ENCODE measurements at places on chromosomes 4 and X.

DNA sequence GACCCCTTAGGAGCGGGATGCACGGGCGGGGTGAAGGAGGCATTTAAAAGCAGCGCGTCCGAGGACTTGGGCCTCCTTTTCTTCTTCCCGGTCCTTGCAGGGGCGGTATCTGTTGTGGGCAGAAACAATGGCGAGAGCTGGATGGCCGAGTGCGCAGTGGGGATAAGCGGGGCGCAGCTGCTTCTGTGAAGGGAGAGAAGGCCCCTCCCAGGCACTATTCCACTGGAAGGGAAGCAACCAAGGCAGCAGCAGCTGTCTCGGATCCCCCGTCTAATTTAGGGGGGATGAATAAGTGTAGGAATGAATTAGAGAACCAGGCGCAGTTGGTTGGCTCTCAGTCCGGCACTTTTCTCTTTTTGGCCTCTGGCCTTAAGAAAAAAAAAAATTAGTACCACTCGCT lies 995 bp downstream of the SMARCA5 start:
- DNase-seq: peak; percentile 53

DNA sequence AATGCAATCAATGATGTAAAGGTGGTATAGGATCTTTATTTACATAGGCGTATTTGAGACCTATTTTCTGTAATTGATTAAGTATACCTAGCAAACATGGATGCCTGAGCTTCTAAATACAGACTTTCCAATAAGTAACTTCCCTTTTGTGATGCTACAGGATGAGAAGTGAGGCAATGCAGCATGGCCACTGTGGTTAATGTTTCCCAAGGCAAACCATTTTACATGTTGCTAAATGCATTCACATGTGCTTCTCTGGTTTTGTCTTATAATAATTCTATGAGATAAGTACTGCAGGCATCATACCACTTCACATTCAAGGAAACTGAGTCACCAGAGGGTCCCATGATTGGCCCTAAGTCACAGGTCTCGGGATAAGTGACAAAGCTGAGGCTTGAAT lies 35.7 kb upstream of the NKX3-2 start:
- no peak for DNase-seq

DNA sequence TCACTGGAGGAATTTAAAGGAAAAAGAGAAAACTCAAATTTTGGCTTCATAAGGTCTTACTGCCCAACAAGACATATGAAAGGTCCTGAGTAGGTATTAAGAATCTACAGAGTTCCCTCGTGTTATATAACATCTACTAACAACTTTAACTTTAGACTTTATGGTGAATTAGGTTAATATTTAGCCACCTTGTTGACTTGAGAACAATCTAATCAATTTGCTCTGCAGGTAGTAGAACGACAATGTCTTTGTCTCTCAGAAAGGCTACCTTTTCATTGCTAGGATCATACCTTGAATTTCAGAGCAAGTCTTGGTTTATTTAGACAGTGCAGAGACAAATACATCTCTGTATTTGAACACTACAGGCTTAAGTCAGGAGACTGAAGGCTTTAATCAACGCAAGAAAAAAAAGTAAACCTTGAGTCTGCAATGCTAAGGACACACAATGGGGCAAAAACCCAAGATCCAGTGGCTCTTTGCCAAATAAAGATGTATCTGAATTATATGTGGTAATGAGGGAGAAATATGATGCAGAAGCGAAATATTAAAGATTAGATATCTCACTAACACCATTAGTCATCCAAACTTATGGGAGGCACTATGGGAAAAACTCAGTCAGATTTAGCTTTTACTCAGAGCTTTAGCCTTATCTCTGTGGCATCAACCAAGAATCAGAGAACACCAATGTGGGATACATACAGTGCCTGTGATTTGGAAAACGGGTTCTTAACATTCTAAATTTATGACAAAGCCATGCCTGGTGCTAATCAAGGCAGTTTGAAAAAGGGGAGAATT lies 93.6 kb upstream of the FTHL17 start:
- DNase-seq: no peak

DNA sequence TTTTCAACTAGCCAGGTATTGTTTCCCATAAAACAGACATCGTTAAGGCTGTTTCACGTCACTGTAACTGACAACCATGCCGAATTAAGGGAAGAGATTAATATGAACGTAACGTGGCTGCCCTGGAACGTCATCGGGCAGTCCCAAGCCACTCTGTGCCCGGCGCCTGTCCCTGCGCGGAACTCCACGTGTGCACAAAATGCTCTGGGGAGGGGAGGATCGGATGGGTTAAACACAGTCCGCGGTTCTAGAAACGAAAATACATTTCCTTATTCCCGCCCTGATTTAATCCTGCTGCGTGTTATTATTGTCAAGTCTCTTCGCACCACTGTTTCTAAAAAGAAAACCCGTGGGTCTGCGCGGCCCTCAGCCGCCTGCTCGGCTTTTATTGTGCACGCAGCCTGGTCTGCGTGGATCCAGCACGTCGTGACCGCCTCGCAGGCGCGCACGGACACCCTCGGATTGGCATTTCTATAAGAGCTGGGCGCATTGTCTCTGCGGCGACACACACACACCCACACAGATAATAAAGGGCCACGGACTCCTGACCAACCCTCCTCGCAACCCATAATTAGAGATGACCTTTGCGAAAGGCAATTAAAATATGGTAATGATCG lies 69.6 kb upstream of the BCOR start:
- DNase-seq: no peak

- no peak for DNase-seq
These were observed 99.4 kb upstream of the IL1RAPL1 start for GRCh38 chrX:28487818-28488217.

- DNase-seq: no peak
These were observed 6.2 kb downstream of the NCAPG start for GRCh38 chr4:17817027-17817426.

DNA sequence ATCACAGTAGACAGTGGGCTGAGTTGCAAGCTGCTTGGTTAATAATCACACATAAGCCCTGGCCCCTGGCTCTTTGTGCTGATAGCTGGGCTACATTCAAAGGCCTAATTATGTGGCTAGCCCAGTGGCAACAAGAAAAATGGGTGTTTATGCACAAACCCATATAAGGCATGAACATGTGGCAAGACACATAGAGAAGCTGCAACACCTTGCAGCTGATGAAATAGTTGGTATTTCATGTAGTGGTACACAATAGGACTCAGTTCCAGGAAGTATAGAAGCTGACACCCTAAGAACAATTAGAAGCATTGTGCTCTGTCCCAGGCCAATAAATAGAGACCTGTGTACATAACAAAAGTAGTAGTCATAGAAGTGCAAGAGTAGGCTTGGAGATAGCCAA lies 14.6 kb upstream of the ZNF630 start:
- no peak for DNase-seq

DNA sequence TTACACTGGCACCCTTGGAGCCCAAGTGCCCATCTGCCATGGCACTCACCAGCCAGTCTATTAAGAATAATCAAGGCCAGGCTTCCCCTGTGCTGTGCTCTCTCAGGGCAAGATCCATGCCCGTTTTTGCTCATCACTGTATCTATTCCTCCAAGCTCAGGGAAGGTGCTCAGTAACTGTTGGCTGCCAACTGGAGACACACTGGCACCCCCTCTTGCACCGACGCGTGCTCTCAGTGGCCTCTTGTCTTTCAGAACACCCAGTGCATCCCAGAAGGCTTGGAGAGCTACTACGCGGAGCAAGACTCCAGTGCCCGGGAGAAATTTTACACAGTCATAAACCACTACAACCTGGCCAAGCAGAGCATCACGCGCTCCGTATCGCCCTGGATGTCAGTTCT lies 30.1 kb downstream of the NSG1 start:
- no peak for DNase-seq

DNA sequence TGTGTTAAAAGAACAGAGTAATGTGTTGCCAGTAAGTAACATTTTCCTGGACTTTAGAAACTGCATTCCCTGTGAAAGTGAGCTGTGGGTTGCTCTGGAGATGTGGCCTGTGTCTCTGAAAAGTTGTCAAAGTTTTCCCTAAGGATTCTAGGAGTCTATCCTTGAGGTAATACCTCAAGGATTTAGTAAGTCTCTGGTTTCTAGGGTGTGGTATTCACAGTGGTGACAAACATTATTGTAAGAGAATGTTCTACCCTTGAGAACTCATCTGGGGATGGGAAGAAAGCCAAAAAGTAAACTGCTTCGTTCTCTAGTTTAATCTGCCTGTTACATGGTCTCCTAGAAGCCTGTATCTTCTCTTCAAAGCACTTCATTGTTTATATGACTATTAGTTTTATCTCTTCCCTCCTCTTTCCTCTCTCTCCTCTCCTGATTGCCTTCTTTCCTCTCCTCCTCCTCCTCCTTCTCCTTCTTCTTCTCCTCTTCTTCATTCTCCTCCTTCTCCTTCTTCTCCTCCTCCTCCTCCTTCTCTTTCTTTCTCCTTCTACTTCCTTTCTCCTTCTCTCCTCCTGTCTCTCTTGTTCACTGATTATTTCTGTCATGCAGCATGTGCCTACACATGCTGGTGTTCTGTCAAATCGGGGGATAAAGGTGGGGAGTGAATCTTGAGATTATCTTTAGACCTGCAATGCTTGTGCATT lies 321.3 kb downstream of the PTTG2 start:
- DNase-seq: no peak

GRCh38 chr4:128323401-128323800 lies 35.8 kb upstream of the PGRMC2 start:
- no peak for DNase-seq

DNA sequence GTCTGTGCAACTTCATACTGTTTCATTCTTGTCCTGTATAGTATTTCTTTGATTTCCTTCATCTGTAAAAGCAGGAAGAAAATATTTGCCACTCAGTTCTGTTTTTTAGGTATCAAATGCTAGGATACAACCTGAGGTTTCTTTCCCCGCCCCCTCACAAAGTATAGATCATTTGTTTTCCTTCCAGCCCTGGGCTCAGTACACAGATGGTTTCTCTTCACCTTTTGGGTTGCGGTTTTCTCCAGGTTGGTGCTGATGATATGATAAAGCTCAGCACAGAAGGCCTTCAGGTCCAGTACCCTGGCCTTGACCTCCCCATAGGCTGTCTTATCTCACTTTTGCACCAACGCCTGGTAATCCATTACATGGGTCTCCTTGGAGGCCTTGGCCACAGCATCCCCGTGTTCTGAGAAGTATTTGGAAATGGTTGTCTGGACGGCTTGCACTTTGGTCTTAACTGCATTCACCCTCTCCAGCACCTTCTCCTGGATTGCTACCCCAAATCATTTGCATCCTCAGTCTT lies 35.2 kb downstream of the PTTG2 start:
- no peak for DNase-seq

GRCh38 chr4:144906181-144906925 lies 191.6 kb downstream of the ANAPC10 start:
- DNase-seq: no peak

- no peak for DNase-seq
These were observed 258.3 kb downstream of the FRMPD4 start for GRCh38 chrX:12396584-12396983.

- DNase-seq: no peak
These were observed 334.5 kb upstream of the SLC7A11 start for GRCh38 chr4:138576684-138577083.

GRCh38 chr4:108972613-108973283 lies 209.9 kb upstream of the ETNPPL start:
- no peak for DNase-seq

GRCh38 chr4:166146806-166147540 lies 273.9 kb downstream of the TLL1 start:
- DNase-seq: no peak

DNA sequence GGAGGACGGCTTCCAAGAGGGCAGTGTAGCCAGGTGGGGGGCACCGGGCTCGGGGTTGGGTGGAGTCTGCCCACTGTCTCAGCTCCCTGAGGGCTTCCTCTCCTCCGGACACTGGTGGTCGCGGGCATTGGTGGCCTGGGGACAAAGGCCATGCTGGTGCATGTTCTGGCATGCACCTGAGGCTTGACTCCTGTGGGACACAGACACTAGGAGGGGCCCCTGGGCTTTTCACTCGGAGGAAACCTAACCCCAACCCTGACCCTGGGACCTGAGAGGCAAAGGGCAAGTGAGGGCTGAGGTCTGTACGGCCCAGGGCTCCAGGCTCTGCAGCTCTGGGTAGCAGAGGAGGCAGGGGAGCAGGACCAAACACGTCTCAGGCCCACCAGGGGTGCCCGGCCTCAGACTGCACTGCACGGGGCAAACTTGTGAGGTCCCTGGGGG lies 22.3 kb upstream of the FGFR3 start:
- no peak for DNase-seq

GRCh38 chrX:26670521-26670920 lies 454.6 kb downstream of the MAGEB5 start:
- no peak for DNase-seq

GRCh38 chr4:186787536-186787935 lies 63.9 kb upstream of the FAT1 start:
- DNase-seq: no peak

DNA sequence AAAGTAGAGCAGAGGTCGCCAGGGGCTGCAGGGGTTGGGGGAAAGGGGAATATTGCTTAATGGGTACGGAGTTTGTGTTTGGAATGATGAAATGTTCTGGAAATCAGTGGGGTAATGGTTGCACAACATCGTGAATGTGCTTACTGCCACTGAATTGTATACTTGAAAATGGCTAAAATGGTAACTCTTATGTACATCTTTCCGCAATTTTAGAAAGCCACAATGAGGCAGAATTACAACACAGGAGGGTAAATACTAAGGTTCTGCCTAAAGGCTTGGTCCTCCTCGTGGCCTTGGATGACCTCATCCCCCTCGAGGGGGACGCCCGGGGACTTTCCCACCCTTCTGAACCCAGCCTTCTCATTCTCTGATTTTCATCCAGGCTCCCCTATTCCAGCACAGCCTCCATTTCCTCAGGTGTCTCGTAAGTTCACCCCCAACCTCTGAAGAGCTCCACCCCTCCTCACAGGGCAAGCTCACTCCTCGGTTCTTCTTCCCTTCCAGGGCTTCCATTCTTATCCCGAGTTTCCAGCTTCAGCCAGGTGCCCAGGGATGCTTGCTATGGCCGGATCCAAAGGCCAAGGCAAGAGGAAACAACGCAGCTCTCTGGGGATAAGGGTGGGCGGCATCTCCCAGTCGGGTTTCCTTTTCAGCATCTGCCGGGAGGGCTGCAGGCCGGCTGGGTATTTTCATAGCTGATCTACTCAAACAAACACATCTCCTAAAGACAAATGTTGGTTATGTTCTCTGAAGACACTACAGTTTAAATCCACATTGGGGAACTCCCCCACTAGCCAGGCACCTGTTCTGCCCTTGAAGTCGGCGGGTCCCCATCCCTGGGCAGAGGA lies 71.3 kb upstream of the ACSL1 start:
- no peak for DNase-seq

GRCh38 chrX:133590703-133591505 lies 175.6 kb upstream of the GPC4 start:
- no peak for DNase-seq

- DNase-seq: no peak
These were observed 3.0 kb downstream of the FAM3A start for GRCh38 chrX:154512879-154513553.

DNA sequence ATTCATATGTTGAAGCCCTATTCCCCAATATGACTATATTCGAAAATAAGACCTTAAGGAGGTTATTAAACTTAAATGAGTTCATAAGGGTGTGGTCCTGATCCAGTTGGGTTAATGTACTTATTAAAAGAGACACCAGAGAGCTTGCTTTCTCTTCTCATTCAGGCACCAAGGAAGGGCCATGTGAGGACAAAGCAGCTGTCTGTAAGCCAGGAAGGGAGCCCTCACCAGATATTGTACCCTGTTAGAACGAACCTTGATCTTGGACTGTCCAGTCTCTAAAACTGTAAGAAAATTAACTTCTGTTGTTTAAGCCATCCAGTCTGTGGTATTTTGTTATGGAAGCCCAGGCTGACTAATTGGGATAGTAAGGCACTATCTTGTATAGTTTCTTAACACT lies 9.1 kb upstream of the YTHDC1 start:
- DNase-seq: no peak
